ENCODE measurements at places on chromosomes 11 and 22.

DNA sequence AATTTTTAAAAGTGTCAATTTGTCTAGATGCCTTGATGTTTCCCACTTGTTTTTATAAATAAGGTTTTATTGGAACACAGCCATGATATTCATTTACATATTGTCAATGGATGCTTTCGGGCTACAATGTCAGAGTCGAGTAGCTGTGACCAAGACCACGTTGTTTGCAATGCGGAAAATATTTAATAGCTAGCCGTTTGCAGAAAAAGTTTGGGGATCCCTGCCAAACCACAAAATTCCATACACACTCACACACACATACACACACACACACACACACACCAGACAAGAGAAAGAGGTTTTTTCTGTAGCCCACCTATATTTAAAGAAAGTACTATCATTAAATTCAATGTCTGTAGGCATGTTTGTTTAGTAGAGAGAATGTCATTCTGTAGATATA lies 58.3 kb downstream of the TYR start:
- no peak for DNase-seq

DNA sequence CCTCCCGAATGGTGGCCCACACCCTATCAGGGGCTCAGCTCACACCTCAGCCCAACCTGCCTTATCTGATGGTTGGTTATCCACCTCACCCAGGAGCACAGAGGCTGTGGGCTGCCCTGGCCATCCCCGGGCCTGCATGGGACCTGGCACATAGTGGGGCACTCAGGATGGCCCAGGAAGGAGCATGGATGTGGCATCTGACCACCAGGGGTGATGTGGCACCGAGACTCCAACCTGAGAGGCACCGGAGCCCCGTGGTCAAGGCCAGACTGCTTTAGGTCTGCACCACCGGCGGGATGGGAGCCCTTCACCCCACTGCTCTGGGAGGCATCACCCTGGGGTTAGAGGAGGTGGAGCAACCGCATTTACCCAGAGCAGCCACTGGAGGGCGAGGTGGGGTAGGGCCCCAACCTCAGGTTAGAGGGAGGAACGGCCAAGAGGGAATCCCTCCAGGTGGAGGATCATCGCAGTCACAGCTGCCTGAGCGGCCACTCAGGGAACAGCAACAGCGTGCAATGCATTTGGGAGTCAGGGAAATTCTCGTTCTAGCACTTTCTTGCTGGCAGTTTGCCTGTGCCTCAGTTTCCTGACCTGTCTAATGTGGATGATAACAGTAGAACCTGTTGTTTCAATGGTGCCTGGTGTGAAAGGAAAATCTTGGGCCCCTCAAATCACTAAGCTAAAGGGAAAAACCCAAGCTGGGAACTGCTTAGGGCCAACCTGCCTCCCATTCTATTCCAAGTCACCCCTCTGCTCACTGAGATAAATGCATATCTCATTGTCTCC lies 52.9 kb upstream of the CARS1 start:
- DNase-seq: peak; percentile 28

GRCh38 chr22:27032091-27032761 lies 374.8 kb downstream of the MIAT start:
- DNase-seq: no peak

GRCh38 chr22:48894804-48895250 lies 932.8 kb downstream of the BRD1 start:
- DNase-seq: no peak

DNA sequence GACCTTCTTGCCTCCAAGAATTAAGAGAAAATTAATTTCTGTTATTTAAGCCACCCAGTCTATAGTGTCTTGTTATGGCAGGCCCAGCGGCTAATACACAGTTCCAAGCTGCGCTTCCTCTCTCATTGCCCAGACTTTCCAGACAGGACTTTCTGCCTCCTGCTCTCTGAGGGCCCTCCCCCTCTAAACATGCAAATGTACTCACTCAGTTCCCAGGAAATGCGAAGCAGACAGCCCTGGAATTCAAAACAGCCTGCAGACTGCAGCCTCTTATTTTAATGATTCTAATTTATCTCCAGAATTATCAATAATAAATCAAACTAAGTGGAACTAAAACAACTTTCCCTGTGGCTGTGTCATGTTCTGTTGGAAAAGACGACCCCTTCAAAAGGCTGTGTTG lies 115.5 kb upstream of the ISX start:
- DNase-seq: no peak

DNA sequence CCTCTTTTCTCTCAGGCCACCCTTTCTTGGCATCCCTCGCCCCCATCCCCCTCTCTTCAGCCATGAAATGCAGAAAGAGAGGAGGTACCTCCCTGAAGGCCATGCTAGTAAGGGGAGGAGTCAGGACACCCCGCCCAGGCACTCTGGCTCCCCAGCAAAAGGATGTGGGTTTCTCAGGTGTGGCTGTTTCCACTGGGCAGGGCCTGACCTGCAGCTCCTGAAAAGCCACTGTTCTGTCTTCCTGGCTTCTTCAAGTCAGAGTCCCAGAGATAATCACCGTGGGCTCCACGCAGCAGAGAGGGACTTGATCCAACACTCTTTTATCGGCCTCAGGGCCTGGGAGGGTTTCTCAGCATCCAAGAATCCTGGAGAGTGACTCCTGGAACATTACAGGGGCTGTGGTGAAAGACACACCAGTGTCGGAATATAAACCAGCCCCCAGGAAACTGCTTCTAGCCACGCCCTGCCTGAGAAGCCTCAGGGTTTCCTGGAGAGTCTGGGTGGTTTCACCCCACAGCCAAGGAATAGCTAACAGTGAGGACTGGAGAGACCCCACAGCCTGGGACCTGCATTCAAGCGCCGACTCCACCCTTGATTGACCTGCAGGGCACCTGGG lies 45.7 kb upstream of the TSPAN18 start:
- no peak for DNase-seq

- DNase-seq: no peak
These were observed 184.8 kb upstream of the ARHGAP20 start for GRCh38 chr11:110897035-110897434.

DNA sequence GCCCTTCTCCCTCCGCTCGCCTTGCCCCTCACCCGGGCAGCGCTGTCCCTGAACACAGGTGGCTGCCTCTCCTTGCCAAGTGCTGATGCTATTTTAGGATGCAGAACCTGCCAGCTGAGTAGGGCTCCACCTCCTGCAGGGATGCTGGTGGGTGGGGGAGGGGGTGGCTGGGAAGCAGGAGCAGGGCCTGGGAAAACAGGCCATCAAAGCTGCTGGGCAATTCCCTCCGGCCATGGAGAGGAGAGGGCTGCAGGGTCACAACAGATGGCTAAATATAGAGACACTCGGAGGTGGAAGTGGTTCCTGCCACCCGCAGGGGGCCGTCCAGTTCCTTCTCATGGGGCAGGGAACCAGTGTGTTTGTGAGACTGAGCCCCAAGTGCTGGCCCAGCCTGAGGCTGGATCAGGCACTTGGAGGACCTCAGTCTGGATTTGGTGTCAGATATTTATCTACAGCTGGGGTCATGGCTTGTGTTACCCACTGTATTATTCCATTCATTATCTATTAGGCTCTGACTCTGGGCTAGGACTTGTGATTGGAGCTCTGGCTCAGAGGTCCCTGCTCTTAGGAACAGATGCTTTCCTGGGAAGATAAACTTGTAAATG lies 59.6 kb downstream of the LRRC32 start:
- no peak for DNase-seq

GRCh38 chr11:126489836-126490660 lies 134.6 kb downstream of the ST3GAL4 start:
- no peak for DNase-seq

GRCh38 chr11:128359515-128359914 lies 227.8 kb downstream of the ETS1 start:
- no peak for DNase-seq

DNA sequence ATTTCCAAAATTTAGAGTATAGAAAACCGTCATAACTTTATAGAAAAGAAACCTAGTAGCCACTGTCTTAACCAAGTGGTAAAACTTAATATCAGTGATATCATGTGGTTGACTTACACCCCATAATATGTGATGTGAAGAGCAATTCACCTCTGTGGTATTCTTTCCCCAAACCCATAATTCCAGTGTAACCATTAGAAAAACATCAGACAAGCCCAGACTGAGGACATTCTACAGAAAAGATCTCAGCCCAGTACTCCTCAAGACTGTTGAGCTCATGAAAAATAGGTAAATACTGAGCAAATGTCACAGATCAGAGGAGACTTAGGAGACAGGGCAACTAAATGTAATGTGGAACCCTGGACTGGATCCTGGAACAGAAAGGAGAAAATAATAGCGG lies 134.6 kb downstream of the PGR start:
- no peak for DNase-seq

- DNase-seq: no peak
These were observed 38.2 kb downstream of the PITPNB start for GRCh38 chr22:27880778-27881394.

GRCh38 chr11:74820763-74821162 lies 72.1 kb downstream of the RNF169 start:
- DNase-seq: no peak

- DNase-seq: no peak
These were observed 3.0 kb downstream of the SHANK3 start for GRCh38 chr22:50675553-50676179.

GRCh38 chr11:118640332-118641154 lies 33.1 kb downstream of the PHLDB1 start:
- DNase-seq: no peak

GRCh38 chr11:43419460-43419859 lies 60.7 kb downstream of the TTC17 start:
- DNase-seq: peak; percentile 7

DNA sequence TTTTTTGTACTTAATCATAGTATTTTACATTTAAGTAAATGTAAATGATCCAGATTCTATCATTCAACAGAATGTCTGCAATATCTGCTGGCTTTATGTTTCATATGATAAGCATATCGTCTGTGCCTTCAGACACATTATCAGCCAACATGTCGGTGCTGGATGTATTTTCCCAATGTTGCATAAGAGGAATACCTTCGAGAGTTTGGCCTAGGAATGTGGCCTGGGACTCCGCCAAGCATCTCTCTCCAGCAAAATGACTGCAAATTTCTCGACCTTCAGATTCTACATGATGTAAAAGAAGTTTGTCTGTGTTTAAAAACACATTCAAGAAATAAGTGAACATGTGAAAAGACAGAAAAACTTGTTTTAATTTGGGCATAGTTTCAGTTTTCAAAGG lies 6.9 kb downstream of the BDNF start:
- no peak for DNase-seq

- no peak for DNase-seq
These were observed 58.4 kb downstream of the RTL6 start for GRCh38 chr22:44439356-44440223.

GRCh38 chr22:28115426-28115825 lies 196.4 kb upstream of the PITPNB start:
- DNase-seq: no peak

DNA sequence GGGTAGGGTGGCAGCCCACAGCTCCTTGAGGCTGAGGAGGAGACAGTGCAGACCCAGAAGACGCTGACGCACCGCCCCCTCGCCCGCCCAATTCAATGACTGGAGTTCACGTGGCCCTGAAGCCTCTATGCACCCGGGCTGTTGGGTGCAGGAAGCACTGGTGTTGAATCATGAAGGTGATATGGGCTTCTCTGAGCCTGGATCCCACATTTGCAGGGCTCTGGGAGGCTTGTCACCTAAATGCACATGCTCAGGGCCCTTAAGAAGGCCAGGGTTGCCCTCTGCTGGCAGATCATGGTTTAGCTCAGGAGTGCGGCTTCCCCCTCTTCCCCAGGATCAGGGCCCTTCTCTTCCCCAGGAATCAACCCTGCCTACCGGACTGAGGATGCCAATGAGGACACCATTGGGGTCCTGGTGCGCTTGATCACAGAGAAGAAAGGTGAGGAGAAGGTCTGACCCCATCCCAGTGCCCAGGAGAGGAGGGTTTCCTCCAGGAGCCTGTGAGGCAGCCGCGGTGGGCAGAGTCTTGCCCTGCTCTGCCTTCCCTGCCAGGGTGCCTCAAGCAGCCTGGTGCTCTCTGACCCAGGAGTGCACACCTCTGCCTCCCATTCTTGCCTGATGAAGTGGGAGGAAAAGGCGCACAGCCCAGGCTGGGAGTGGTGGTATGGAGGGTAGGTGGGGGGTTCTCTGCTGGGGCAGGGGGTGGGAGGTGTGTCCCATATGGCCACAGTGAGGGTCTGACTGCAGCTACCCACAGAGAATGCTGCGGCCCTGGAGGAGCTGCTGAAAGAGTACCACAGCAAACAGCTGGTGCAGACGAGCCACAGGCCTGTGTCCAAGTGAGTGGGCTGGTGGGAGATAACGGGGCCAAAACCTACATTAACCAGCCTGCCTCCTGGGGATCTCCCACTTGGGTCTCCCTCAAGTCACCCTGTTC lies 17.5 kb downstream of the RELT start:
- DNase-seq: peak; percentile 50

- no peak for DNase-seq
These were observed 5.2 kb upstream of the BID start for GRCh38 chr22:17779286-17780115.

- no peak for DNase-seq
These were observed 311 bp downstream of the APBB1 start for GRCh38 chr11:6418557-6419008.

DNA sequence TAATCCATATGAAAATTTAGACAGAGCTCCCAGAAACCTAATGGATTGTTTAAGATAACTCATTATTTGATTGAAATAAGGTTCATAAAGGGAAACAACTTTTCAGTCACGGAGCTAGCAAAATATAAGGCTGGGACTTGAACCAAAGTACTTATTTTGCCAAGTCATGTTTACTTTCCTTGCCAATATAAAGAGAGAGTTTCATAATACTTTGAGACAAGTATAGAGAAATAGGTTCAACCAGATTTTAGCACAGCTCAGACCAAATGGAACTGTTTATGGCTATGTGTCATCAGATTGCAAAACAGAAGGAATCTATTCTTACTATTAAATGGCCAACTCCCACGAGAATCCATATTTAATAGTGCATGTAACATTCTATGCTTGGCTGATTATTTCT lies 1517.5 kb upstream of the TENM4 start:
- no peak for DNase-seq

- DNase-seq: no peak
These were observed 198.7 kb downstream of the DDX10 start for GRCh38 chr11:108863528-108863927.

- no peak for DNase-seq
These were observed 42.6 kb upstream of the MPEG1 start for GRCh38 chr11:59255281-59255680.

DNA sequence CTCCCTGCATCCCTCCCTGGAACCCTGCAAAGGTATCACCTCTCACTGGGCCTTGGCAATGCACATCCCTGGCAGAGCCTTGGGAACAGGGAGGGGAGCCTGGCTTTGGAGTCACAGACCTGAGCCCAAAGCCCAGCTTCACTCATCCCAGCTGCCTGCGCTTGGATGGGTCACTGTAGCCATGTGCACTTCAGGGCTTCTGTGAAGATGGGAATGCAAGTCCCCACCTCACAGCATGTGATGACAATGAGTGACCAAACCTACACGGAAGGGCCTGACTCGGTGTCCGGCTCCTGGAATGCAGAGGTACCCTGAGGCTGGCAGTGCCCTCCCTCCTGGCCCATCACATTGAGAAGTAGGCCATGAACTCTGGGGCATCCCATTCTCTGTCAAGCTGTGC lies 22.8 kb upstream of the BAIAP2L2 start:
- no peak for DNase-seq

DNA sequence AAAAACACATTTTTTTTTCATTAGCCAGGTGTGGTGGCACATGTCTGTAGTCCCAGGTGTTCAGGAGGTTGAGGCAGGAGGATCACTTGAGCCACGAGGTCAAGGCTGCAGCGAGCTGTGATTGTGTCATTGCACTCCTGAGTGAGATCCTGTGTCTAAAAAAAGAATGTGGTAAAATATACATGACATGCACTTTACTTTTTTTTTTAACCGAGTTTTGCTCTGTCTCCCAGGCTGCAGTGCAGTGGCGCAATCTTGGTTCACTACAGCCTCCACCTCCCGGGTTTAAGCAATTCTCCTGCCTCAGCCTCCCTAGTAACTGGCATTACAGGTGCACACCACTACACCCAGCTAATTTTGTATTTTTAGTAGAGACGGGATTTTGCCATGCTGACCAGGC lies 22.5 kb upstream of the CLDN5 start:
- no peak for DNase-seq
